ENCODE measurements at places on chromosomes 12 and 14.

GRCh38 chr14:26293909-26294308 lies 303.9 kb downstream of the NOVA1 start:
- DNase-seq = no peak

DNA sequence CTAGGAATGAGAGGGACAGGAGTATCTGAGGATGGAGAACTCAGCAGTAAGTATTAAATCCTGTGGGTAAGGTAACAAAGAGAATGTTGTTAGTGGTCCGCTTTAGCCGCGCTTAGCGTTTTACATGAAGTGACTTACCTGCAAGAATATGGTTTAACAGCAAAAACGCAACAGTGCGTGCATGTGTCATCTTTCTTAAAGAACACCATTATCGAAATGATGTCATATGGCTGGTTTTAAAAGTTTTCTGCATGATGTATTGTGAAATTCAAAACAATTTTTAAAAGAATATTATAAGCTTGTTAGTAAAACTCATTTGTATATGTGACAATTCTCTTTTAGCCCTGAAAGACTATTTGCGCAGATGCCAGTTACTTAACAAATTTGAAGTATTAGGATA lies 1.7 kb downstream of the LEMD3 start:
- DNase-seq = peak; percentile 1

GRCh38 chr12:14243941-14244340 lies 121.5 kb upstream of the ATF7IP start:
- DNase-seq = no peak

DNA sequence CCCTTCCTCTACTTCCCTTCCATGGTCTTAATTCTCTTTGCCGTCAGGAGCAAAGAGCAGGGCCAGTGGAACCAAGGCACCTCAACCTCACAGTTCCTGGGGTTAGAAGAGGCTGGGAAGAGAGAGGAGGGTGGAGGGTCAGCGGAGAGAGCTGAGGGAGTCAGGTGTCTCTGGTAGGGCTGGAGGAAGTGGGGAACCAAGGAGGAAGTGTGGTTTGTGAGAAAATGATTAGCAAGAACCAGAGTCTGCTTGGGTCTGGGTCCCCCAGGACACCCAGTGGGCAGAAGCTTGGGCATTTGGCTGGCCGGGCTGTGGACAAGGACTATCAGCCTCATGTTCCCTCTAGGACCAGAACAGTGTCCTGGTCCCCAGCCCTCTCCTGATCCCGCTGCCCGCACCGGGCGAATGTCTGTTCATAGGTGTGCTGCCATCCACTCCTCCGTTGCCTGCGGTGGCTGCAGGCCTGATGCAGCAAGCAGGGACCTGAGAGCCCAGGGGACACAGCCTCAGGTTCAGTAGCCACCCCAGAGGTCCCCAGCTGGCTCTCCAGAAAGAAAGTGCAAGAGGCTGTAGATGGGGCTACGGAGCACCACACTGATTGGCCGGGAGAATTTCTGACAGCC lies 2.3 kb downstream of the HOXC12 start:
- DNase-seq = no peak

- no peak for DNase-seq
Measured at GRCh38 chr12:53761306-53761705, 9.5 kb upstream of the CISTR start.

GRCh38 chr12:80912901-80913770 lies 24.6 kb downstream of the LIN7A start:
- no peak for DNase-seq

- DNase-seq = no peak
Measured at GRCh38 chr14:83624541-83624940, 1905.4 kb upstream of the FLRT2 start.

- no peak for DNase-seq
Measured at GRCh38 chr12:109792992-109793391, 40.2 kb downstream of the TRPV4 start.

- DNase-seq = no peak
Measured at GRCh38 chr14:74616507-74616906, 4.5 kb upstream of the LTBP2 start.

DNA sequence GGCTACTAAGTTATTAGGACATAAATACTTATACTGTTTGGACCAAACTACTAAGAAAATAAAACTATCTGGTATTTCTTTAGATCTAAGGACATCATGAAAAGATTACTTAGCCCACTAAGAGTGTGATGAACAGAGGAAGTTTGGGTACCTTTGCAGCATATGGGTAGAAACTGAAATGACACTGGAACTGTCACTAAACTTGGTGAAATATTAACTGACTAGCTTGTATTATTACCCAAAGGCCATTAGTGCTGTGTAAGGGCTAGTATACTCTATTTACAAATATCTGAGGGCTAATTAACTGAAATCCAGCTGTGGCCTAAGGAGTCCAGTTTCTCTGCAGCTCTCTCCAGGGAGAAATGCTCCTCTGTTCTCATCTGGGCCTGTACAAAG lies 45.5 kb downstream of the PAWR start:
- DNase-seq = no peak

GRCh38 chr12:26102953-26103352 lies 21.9 kb downstream of the BHLHE41 start:
- DNase-seq = no peak

- DNase-seq = no peak
Measured at GRCh38 chr14:32224737-32225377, 21.8 kb upstream of the RNU6-8 start.

DNA sequence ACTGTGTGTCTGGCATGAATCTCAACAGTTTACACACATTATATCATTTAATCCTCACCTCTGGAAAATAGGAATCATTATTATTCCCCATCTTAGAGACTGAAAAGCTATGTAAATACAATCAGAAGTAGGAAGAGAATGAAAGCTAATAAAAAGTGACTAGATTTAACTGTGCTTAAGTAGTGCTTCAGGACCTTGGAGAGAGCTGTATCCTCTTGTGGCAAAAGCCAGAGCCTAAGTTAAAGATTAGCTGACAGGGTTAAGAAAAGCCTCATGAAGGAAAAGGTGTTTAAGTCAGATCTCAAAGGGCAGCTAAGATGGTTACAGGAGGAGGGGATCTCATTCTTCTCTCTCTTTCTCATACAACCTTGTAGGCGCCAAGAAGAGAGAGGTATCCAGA lies 65.3 kb upstream of the TMEM233 start:
- DNase-seq = no peak

- DNase-seq = no peak
Measured at GRCh38 chr12:53452159-53453077, 516 bp downstream of the PCBP2 start.
